ENCODE measurements at places on chromosomes 1 and 21. TPM values are rescaled to one million over a fixed set of nuclear protein-coding genes. Genes with fewer than 3 reads are reported as not detected.

DNA sequence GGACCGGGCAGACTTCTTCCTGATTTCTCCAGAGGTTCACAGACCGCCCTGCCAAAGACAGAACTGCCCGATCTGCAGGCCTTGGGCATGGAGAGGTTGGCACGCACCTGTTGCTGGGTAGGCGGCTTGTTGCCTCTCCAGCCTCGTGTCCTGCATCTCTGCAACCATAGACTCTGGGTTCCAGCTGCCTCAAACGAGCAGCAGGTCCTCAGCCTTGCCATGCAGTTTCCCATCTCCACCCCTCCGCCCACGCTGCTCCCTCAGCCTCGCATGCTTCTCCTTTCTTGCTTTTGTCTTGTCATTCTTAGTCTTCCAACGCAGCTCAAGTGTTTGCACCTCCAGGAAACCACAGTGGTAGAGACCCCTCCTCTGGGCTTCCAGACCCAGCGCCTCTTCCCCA lies 126.2 kb downstream of the LACTBL1 start:
- H3K36me3 ChIP-seq = no peaks in the 10 kb centered on the region
- no peaks in the 10 kb centered on the region for H3K4me1 ChIP-seq
- H3K27me3 ChIP-seq = peaks cover 40% of the 10 kb centered on the region

DNA sequence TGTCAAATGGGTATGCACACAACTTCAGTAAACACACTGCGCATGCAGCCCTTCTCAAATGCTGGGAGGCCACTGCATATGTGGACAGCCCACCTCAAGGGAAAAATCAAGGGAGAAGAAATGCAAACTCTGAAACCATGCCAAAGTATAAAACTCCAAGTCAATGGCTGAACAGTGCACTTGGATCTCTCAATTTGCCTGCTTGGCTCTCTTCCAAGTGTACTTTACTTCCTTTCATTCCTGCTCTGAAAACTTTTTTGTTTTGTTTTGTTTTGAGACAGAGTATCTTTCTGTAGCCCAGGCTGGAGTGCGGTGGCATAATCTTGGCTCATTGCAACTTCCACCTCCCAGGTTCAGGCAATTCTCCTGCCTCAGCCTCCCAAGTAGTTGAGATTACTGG lies 18.8 kb upstream of the COP1 start:
- H3K36me3 ChIP-seq = no peaks in the 10 kb centered on the region
- no peak overlapping the region for H3K4me3 ChIP-seq
- no peaks in the 10 kb centered on the region for H3K4me1 ChIP-seq
- H3K27ac ChIP-seq = no peak overlapping the region

DNA sequence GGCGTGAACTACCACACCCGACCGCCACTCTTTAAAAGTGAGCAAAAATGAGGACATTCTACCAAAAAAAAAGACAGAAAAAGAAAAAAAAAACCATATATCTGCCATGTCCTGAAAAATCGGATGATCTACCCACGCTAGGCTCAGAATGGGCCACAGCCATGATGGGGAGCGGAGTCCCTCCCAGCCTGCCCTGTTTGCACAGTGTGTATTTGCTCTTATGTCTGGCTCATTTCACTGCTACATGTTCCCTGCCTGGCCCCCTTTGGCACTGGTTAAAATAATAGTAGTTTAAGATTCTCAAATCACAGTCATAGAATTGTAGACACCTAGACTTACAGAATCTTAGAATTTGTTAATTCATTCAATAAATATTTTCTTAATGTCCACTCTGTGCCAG lies 121.9 kb downstream of the PTPRU start:
- no peak overlapping the region for H3K27ac ChIP-seq
- H3K27me3 ChIP-seq = peaks cover 15% of the 10 kb centered on the region
- no peak overlapping the region for H3K4me3 ChIP-seq

DNA sequence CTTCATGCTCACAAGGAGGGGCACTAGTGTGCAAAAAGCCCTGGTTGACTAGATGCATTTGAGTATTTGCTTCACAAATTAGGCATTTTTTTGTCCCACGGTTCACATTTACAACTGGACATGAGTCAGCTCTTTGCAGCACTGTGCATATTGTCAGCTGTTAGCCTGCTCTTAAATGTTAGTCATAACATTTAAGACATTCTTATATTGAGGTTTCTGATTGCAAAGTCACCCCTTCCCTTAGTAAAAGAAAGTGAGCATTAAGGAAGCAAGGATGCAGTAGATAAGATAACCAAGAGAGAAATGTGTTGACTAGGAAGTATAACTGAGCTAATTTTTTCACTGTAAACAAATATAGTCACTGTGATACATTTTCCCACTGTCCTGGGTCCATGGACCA lies 132.6 kb upstream of the CTTNBP2NL start:
- no peak overlapping the region for H3K27ac ChIP-seq
- H3K4me1 ChIP-seq = no peaks in the 10 kb centered on the region
- H3K36me3 ChIP-seq = no peaks in the 10 kb centered on the region
- H3K27me3 ChIP-seq = peaks cover 14% of the 10 kb centered on the region
- H3K4me3 ChIP-seq = no peak overlapping the region
- DNase-seq = no peak

AGMAT gene
- total RNA-seq = 8.4 TPM

DNA sequence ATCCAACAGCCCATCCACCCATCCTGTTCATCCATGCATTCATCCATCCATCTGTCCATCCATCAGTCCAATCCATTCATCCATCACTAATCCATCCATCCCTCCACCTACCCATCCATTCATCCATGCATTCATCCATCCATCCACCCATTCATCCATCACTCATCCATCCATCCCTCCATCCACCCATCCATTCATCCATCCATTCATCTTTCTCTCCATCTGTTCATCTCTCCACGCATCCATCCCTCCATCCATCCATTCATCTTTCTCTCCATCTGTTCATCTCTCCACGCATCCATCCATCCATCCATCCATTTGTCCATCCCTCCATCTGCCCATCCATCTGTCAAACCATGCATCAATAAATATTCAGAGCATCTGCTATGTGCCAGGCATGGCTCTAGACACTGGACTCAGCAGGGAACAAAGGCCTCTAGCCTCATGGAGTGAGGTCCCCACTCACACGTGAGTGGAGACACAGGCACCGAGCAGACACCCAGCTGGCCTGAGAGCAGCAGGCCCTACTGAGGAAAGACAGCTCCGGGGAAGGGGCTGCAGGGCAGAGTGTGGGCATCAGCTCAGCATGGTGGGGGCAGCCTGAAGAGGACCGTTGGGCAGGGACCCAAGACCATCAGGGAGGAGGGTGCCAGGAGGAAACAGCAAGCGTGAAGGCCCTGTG lies 9.6 kb downstream of the KRTAP10-1 start:
- H3K36me3 ChIP-seq = no peaks in the 10 kb centered on the region
- DNase-seq = no peak
- H3K27me3 ChIP-seq = no peaks in the 10 kb centered on the region
- no peak overlapping the region for H3K4me3 ChIP-seq

CFAP141 gene
- total RNA-seq = not detected

DNA sequence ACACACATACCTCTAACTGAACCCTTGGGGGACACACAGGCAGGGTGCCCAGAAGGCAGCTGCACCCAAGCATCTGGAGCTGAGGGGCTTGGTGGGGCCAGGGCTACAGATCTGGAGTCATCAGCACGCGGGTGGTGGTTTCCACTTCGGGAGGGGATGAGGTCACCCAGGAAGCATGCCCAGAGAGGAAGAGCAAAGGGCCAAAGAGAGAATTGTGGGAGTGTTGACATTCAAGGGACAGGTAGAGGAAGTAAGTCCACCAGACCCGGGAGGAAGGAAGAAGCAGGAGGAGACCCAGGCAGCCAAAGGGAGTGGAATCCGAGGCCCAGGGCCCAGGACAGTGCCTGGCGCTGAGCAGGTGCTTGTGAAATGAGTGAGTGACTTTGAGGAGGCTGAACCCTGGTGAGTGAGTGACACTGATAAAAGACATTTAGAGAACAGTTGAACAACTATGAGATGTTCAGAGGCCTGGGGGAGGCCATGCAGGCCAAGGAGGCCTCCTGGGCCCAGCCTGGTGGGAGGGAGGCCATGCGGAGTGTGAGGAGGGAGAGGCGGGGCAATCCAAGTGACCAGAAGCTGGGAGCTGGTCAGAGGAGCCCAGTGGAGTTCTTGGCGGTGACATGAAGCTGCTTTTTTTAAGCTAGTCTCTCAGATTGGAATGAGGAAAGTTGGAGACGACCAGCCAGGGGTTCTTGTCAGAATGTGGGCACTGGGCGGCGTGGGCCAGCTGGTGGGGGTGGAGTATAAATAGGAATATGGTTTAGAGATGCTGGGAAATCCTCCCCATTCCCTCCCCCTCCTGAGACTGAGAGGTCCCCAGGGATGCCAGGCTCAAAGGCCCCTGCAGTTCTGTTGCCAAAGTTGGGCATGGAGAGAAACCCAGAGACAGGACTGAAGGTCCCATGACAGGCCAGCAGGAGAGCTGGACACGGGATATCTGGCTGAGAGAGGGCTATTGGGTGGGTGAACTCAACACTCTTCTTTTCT lies 7.9 kb downstream of the CDK18 start:
- no peak overlapping the region for H3K27ac ChIP-seq
- H3K36me3 ChIP-seq = no peaks in the 10 kb centered on the region
- peaks cover 3% of the 10 kb centered on the region for H3K4me1 ChIP-seq
- no peak overlapping the region for H3K4me3 ChIP-seq

- no peak overlapping the region for H3K4me3 ChIP-seq
- H3K27me3 ChIP-seq = no peaks in the 10 kb centered on the region
- no peak overlapping the region for H3K27ac ChIP-seq
- DNase-seq = no peak
- no peaks in the 10 kb centered on the region for H3K4me1 ChIP-seq
These were observed 23.9 kb downstream of the IFNAR1 start for GRCh38 chr21:33348706-33349105.

DNA sequence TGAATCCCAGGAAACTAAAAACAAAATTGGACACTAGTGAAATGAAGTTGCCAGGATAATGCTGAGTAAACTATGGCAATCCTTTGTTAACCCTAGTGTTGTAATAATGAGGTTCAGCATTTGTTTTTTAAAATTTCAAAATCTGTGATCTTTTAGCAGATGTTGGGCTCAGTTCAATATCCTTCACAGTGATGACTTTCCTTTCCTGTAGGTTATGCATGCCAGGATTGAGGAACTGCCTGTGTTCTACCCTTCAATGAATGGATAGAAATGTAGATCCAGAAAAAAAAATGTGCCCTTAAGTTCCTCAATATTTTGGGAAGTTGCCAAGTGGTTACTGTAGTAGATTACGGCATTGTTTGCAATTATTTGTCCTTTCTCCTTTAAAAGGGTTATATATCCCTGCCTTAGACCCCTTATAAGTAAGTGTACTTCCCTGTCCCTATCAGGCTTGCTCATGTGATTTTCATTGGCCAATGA lies 35.5 kb upstream of the IRF2BP2 start:
- DNase-seq = no peak
- H3K27me3 ChIP-seq = peaks cover 3% of the 10 kb centered on the region
- H3K36me3 ChIP-seq = peaks cover 5% of the 10 kb centered on the region
- H3K27ac ChIP-seq = no peak overlapping the region
